GM20000 (cell line): ENCODE measurements at places on chromosomes 2 and 18.
A peak's percentile ranks its signal among the peaks of the same experiment; 100 is the strongest.

DNA sequence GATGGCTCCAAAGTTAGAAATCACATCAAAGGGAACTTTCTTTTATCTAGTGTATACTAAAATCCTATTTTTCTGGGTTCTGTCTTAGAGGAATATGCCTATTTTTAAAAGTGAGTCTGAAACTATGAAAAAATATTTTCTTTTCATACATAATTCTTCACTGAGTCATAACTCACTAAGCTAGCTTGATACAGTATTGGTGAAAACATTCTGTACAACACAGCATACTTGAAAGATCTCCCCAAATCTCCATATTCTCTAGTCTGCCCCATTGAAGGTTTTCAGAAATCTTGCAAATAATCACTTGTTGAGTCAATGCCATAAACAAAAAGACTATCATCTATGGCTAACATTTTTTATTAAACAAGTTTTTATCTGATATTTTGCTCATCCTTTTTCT, 44.5 kb downstream of the COL3A1 start:
- DNase-seq: no peak

DNA sequence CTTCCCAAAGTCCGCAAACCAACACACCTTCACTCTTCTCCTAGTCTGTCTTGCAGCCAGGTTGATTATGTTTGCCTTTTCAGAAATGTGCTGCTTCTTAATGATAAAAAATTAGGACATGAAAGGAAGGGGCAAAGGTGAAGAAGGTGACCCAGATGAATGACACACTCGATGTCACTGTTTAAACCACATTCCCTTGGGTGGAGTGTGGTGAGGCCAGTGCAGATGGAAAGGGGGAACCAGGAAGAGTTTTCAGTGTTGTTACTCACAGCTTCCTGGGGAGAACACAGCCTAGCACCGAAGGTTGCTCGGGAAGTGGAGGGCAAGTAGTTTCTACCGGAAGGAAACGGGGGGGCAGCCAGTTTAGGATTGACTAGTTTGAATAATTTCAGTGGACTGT, 57.2 kb upstream of the BOD1L2 start:
- DNase-seq: no peak

DNA sequence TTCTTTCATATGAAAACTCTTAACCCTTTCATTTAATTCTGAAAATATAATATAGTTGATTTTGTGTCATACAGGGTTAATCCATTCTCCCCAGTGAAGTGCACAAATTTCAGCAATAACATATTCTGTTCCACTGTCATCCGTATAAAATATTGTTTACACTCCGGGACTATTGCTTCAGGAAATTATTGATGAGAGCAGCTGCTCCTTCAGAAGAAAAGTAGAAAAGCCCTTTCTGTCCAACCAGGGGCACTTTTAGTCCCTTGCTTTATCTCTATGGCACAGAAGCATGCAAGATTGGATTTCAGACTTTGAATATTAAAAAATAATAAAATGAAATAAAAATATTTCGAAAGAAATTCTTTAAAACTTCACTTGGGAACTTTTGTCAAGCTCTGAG, 535.7 kb upstream of the SLC39A10 start:
- no peak for DNase-seq

- DNase-seq: no peak
Measured at GRCh38 chr2:207805566-207806226, 36.0 kb upstream of the FZD5 start.

GRCh38 chr18:40233931-40234616, 1721.0 kb upstream of the PIK3C3 start:
- DNase-seq: no peak

GRCh38 chr18:44180683-44181082, 500.0 kb upstream of the SETBP1 start:
- no peak for DNase-seq

GRCh38 chr2:26100384-26100783, 66.5 kb downstream of the RAB10 start:
- no peak for DNase-seq

DNA sequence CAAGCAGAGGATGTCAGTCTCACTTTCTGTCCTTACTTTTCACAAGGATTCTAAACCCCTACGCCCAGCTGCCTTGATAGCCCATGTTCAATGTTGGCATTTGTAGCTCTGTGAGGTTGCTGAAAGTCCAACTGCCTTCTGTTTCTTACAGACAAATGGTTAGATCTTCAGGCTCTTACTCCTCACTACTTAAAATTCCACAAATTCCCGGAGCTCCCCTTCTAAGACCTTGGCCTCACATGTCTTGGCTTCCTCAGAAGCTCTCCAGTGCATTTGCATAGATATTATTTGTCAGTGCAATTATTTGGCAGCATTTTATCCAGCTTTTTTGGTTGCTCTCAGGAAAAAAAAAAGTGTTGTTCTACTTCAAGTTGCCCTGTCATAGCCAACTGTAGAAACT, 453.7 kb upstream of the CELF4 start:
- no peak for DNase-seq

DNA sequence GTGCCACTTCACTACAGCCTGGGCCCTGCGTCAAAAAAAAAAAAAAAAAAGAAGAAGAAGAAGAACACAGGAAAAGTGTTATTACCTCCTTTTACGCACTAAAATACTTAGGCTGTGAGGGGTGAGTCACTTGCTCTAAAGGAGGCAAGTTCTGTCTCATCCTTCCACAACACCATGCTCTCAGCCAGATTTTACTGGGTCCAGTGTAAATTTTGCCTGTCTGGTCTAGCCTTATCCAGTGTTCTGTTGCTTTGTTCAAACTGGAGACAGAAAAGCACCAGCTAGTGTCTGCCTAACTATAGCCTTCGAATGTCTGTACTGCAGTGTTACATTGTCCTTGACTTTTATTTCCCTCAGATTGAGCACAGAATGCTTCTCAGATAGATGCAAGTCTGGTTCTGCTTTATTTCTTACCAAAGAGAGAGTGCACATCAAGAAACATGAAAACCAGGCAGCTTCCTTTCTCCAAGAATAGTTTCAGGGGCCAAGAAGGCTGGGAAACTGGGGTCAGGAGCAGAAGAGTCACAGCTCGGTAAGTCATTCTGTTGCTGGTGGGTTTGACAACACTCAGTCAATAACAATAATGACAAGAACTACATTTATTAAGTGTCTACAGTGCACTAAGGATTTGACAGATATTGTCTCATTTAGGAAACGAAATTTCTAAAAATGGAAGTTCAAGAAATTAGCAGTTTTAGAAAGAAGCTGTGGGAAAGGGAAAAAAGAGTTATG, 3.1 kb upstream of the MSGN1 start:
- no peak for DNase-seq

GRCh38 chr2:144115739-144116291, 404.1 kb downstream of the ZEB2 start:
- DNase-seq: no peak

- no peak for DNase-seq
Measured at GRCh38 chr2:30414961-30415360, 32.1 kb upstream of the LCLAT1 start.

DNA sequence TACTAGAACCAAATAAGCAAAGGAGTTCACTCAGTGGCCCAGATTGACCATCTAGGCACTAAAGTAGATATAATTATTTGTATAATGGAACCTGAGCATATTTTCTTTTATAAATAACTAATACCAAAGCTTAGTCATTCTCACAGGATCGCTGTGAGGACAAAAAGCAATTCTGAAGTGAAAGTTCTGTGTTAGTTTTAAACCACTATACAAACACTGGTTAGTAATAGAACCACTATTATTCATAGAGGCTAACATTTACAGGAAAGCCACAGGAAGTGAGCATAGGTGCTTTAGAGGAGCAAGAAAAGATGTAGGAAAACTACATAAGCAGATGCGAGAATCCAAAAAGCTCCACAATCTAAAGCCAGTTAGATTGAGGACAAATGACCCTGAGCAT, 364.7 kb downstream of the XIRP2 start:
- DNase-seq: no peak

DNA sequence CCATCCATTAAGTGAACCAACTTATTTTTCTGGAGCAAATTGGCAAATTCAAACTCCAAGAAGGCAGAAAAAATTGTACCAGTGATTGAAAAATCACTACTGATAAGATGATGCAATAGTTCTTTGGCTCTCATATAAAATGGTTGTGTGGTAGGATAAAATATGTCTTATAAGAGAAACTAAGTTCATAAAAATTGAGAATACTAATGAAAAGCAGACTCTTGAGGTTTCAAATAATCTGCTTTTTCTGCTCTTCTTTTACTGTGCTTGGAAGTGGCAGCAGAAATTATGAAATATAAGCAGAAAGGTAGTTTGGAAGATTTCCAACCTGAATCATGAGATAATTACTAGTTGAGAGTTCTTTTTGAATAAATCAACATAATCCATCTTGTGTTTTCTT, 61.9 kb downstream of the PPP1R1C start:
- DNase-seq: no peak

- no peak for DNase-seq
Measured at GRCh38 chr2:69298261-69298660, 88.8 kb downstream of the GFPT1 start.

DNA sequence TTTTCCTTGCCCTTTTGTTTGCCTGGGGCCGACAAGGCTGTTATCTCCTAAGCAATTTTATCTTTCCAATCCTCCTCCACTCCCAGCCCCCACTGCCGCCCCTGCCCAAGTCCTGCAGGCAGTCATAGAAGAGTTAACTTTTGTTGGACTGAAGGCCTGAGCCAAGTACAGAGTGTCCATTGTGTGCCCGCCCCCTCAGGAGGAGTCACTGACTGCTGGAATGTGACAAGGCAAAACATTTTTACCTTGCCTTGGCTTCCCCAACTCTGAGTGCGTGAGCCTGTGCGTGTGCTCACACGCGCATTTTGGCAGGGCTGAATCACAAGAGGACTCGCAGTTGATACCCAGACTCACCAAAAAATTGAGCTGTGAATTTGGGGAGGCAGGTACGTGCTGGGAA, 16.2 kb downstream of the SETBP1 start:
- DNase-seq: no peak

- no peak for DNase-seq
Measured at GRCh38 chr2:232030229-232030628, 68.7 kb downstream of the DIS3L2 start.

DNA sequence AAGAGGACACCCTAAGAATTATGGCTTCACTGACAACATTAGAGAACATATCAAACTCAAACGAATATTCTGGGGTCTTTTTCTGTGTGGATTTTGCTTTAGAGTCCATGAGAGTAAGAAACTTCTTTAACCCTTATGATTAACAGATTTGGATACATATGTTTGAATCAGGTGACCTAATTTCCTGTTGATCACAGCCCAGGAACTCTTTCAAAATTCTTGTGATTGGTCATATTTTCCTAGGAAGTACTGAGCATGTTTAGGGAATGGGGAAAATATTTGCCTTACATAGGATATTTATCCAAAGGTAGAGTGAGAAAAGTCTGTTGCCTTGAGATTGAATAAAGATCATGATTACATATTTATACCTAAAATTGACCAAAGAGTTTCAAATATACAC, 160.0 kb downstream of the KCNH7 start:
- DNase-seq: no peak

- no peak for DNase-seq
Measured at GRCh38 chr2:24878341-24878740, 41.7 kb downstream of the ADCY3 start.

- no peak for DNase-seq
Measured at GRCh38 chr18:31241900-31242409, 76.0 kb upstream of the DSG1 start.

- peak; percentile 36 for DNase-seq
Measured at GRCh38 chr2:61978522-61978921, 73.0 kb downstream of the COMMD1 start.

DNA sequence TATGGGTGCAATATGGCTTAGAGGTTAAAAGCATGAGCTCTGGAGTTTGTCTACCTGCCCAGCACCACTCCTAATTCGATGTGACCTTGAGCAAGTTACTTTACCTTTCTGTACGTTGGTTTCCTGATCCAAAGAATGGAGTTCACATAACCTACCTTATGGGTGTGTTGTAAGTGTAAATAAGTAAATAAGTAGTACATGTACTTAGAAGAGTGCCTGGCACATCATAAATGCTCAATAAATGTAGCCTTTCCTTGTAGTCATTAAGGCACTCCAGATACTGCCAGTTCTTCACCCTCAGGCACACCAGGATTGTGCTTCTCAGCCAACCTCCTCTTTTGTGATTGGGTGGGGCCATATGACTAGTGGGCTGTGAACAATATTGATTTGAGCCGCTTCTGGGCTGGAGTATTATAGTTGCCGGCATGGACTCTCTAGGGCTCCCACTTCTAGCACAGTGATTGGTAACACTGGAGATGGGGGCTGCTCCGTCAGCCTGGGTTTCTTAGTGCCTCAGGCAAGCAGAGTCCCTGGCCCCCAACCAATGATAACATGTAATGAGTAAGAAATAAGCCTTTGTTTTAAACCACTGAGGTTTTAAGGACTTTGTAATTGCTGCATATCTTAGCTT, 101.7 kb upstream of the NOSTRIN start:
- no peak for DNase-seq

DNA sequence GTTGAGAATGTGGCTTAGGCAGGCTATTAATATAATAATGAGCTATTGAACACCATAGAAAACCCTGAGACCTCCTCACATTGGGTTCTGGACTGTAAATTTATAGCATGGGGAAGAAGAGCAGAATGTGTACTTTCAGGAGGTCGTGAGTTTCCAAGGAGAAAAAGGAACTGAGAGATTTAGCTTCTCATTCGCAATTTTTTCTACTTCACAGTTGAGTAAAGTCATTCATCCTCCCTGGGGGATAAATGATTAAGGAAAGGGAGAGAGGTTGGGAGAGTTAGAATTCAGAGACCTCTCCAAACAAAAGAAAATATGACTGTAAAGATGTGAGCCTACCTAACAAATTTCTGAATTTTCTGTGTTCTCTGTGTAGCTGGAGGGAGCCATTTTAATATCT, 205.8 kb upstream of the CYRIA start:
- DNase-seq: no peak

GRCh38 chr2:215454519-215455246, 18.8 kb upstream of the FN1 start:
- peak; percentile 50 for DNase-seq

- DNase-seq: no peak
Measured at GRCh38 chr2:224938651-224939182, 103.6 kb downstream of the DOCK10 start.

- no peak for DNase-seq
Measured at GRCh38 chr2:160741815-160742214, 248.2 kb upstream of the RBMS1 start.

DNA sequence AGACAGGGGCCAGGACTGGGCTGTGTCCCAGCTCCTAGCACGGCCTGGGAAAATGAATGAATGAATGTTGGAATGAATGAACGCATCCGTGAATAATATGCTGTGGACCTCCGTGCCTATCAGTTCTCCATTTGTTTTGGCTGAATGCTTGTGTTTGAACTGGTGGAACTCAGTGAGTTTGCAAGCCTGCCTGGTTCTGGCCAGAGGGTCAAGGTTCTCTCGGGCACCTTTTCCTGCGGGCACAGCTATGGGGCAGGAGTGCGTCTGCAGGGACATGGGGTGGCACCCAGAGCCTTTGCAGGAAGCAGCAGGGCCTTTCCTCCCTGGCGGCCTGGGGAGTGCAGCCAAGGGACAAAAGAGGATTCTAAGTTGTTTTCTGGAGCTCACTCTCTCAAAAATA, 17.6 kb upstream of the PDIA6 start:
- no peak for DNase-seq
